Activated CD8-positive, alpha-beta T cell treated with anti-CD3 and anti-CD28 coated beads for 36 hours (primary cell): ENCODE measurements at places on chromosomes 12 and 14. TPM values are rescaled to one million over a fixed set of nuclear protein-coding genes. Genes with fewer than 3 reads are reported as not detected.

DNA sequence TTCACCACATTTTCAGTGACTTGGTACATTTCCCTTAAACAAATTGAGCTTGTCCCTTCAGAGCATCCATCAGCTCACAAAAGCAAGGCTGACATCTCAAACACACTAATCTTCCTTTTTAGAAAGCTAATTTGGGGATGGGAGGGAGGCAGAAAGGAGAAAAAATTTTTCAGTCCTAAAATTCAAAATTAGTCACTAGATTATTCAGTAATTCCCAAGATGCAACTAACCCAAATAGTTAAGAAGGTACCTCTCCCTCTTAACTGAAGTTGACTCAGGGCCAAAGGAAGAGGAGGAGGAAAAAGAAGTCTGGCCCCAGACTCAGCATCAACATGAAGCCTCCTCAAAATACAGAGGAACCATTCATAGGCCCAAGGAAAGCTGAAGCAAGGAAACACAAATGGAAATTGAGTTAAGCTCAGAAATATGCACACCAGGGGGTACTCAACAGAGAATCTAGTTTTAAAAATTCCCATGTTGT, 21.7 kb downstream of the CBX5 start:
- peaks cover 23% of the 10 kb centered on the region for H3K4me1 ChIP-seq
- H3K36me3 ChIP-seq: peaks cover 18% of the 10 kb centered on the region

GRCh38 chr14:86824167-86824566, 1168.8 kb downstream of the GALC start:
- no peak for DNase-seq
- H3K27ac ChIP-seq: no peak overlapping the region
- H3K4me3 ChIP-seq: no peak overlapping the region
- no peaks in the 10 kb centered on the region for H3K27me3 ChIP-seq
- no peaks in the 10 kb centered on the region for H3K36me3 ChIP-seq

- no peaks in the 10 kb centered on the region for H3K27me3 ChIP-seq
- H3K27ac ChIP-seq: no peak overlapping the region
- no peak overlapping the region for H3K4me3 ChIP-seq
- H3K4me1 ChIP-seq: peaks cover 6% of the 10 kb centered on the region
- no peak for DNase-seq
- no peaks in the 10 kb centered on the region for H3K36me3 ChIP-seq
These were observed 34.0 kb downstream of the ALG10B start for GRCh38 chr12:38350342-38351174.

DNA sequence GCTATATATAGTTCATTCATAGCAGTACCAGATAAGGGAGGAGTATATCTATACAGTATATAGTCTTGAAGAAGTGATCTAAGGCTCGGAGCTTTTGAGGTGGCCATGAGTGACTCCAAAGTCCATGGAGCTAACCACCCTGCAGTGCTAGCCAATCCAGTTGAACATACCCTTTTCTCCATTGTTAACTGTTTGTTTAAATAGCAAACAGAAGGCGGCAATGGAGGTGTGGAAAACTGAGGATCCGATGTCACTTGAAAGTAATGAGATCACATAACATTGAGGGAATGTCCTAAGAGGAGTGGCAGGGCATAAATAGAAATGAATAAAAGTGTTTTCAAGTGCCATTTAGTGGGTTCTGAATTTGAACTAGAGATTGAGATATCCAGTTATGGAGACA, 12.4 kb upstream of the SNAPC1 start:
- peak overlapping the region; percentile 90 for H3K27ac ChIP-seq
- no peaks in the 10 kb centered on the region for H3K27me3 ChIP-seq
- peak overlapping the region; percentile 93 for H3K4me3 ChIP-seq
- peaks cover 33% of the 10 kb centered on the region for H3K4me1 ChIP-seq
- peaks cover 56% of the 10 kb centered on the region for H3K36me3 ChIP-seq

DNA sequence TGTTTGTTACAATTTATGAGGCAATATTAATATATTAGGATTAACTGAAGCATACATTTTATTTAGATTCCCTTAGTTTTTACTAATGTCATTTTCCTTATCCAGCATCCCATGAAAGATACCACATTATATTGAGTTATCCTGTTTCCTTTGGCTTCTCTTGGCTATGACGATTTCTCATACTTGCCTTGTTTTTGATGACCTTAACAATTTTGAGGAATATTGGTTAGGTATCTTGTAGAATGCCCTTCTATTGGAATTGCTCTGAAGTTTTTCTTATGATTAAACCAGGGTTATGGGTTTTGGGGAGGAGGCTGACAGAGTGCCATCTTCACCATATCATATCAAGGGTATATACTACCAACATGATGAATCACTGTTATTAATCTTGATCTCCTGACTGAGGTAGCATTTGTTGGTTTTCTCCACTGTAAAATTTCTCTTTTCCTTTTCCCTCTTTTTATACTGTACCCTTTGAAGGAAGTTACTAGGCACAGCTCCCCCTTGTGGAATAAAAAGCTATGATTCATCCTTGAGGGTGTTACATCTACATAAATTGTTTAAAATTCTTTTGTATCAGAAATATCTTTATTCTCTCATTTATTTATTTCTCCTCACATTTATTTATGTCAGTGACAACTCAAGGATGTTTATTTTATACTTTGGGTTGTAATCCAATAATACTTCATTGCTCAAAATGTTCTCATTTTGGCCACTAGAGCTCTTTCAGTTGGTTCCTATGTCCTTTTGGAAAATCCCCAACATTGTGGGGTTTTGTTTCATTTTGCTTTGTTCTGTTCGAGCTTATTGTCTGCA, 239.0 kb downstream of the SLC16A7 start:
- H3K4me1 ChIP-seq: no peaks in the 10 kb centered on the region
- H3K4me3 ChIP-seq: no peak overlapping the region
- peak; percentile 7 for DNase-seq
- no peaks in the 10 kb centered on the region for H3K36me3 ChIP-seq
- peaks cover 8% of the 10 kb centered on the region for H3K27me3 ChIP-seq
- H3K27ac ChIP-seq: no peak overlapping the region

HNF1A gene
- total RNA-seq: not detected
